Heart right ventricle (tissue), 16 donors: ENCODE measurements at places on chromosomes 6 and 20. TPM values are rescaled to one million over a fixed set of nuclear protein-coding genes. Genes with fewer than 3 reads are reported as not detected.
A peak's percentile ranks its signal among the peaks of the same experiment; 100 is the strongest.

- H3K36me3 ChIP-seq = peaks cover 100% of the 10 kb centered on the region
- no peak overlapping the region for H3K4me3 ChIP-seq
- DNase-seq = peak; percentile 37
- no peaks in the 10 kb centered on the region for H3K4me1 ChIP-seq
- H3K27ac ChIP-seq = peak overlapping the region; percentile 43
Measured at GRCh38 chr20:37236462-37236861, 25.2 kb downstream of the GHRH start.

The GPR6 gene
- total RNA-seq = not detected

DNA sequence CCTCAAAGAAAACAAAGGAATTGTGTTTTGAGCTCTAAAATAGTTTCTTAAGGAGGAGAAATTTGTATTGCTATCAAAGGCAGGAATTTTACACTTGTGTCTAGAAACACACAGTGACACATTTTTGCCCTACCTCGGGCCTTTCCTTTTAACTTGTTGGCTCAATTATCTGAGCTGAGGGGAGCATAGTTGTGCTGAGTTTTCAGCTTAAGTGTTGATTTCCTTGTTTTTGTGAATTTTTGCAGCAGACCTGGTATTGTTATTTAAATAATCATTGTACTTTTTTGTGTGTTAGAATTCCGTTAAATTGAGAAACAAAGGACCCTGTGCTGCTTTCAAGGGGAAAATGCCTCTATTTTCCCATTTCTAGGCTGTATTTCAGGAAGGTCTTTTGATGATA lies 249.7 kb downstream of the CD83 start:
- peaks cover 20% of the 10 kb centered on the region for H3K4me1 ChIP-seq
- no peak for DNase-seq
- no peaks in the 10 kb centered on the region for H3K27me3 ChIP-seq
- peak overlapping the region; percentile 25 for H3K27ac ChIP-seq

- no peak overlapping the region for H3K27ac ChIP-seq
- no peaks in the 10 kb centered on the region for H3K27me3 ChIP-seq
- H3K4me3 ChIP-seq = no peak overlapping the region
- no peak for DNase-seq
Measured at GRCh38 chr6:125066964-125067363, 86.6 kb upstream of the TPD52L1 start.

GRCh38 chr6:126152372-126152745 lies 166.0 kb downstream of the TRMT11 start:
- H3K36me3 ChIP-seq = no peaks in the 10 kb centered on the region
- no peaks in the 10 kb centered on the region for H3K27me3 ChIP-seq
- no peak overlapping the region for H3K27ac ChIP-seq
- no peak overlapping the region for H3K4me3 ChIP-seq
- DNase-seq = no peak

- no peaks in the 10 kb centered on the region for H3K36me3 ChIP-seq
- H3K4me3 ChIP-seq = no peak overlapping the region
- H3K27ac ChIP-seq = no peak overlapping the region
- no peaks in the 10 kb centered on the region for H3K4me1 ChIP-seq
- no peaks in the 10 kb centered on the region for H3K27me3 ChIP-seq
Measured at GRCh38 chr6:61886608-61887259, 399.3 kb downstream of the KHDRBS2 start.

- H3K36me3 ChIP-seq = no peaks in the 10 kb centered on the region
- no peak for DNase-seq
Measured at GRCh38 chr6:108838101-108838717, 10.0 kb upstream of the ARMC2 start.

- DNase-seq = no peak
- peaks cover 64% of the 10 kb centered on the region for H3K27me3 ChIP-seq
- H3K27ac ChIP-seq = no peak overlapping the region
- no peaks in the 10 kb centered on the region for H3K36me3 ChIP-seq
- no peak overlapping the region for H3K4me3 ChIP-seq
- H3K4me1 ChIP-seq = peaks cover 7% of the 10 kb centered on the region
Measured at GRCh38 chr6:369559-370431, 21.8 kb upstream of the IRF4 start.
